ENCODE measurements at places on chromosomes 6 and 20.

GRCh38 chr20:33919653-33920052 lies 74.1 kb upstream of the RALY start:
- no peak overlapping the region for H3K27ac ChIP-seq
- no peaks in the 10 kb centered on the region for H3K4me1 ChIP-seq
- no peaks in the 10 kb centered on the region for H3K27me3 ChIP-seq
- H3K4me3 ChIP-seq: no peak overlapping the region
- no peaks in the 10 kb centered on the region for H3K36me3 ChIP-seq
- DNase-seq: no peak

DNA sequence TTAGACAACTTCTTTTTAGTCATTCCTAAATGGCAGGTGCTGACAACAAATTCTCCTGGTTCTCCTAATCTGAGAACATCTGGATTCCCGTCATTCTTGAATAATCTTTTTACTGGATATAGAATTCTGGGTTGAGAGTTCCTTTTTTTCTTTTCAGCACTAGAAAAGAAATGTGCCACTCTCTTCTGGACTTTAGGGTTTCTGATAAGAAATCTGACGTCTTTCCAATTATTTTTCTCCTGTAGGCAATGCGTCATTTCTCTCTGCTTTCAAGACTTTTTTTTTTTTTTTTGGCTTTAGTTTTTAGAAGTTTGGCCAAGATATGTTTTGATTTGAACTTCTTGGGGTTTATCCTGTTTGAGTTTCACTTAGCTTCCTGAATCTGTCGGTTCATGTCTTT lies 66.1 kb upstream of the RNF24 start:
- no peaks in the 10 kb centered on the region for H3K27me3 ChIP-seq
- DNase-seq: no peak

DNA sequence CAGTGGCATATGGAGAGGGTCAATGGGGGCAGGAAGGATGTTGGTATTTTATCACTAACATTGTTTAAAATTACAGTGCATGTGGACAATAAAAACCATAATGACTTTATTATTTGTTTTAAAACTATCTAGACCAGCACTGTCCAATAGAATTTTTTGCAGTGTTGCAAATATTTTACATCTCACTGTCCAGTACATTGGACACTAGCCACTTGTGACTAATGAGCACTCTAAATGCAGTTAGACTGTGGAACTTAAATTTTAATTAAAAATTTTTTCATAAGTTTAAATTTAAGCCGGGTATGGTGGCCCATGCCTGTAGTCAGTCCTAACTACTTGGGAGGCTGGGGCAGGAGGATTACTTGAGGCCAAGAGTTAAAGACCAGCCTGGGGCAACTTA lies 101.7 kb downstream of the DTD1 start:
- no peak overlapping the region for H3K4me3 ChIP-seq
- no peaks in the 10 kb centered on the region for H3K4me1 ChIP-seq
- no peak overlapping the region for H3K27ac ChIP-seq
- H3K27me3 ChIP-seq: no peaks in the 10 kb centered on the region

GRCh38 chr20:50572938-50573777 lies 63.0 kb downstream of the PTPN1 start:
- no peak for DNase-seq
- H3K4me3 ChIP-seq: no peak overlapping the region
- no peaks in the 10 kb centered on the region for H3K27me3 ChIP-seq

DNA sequence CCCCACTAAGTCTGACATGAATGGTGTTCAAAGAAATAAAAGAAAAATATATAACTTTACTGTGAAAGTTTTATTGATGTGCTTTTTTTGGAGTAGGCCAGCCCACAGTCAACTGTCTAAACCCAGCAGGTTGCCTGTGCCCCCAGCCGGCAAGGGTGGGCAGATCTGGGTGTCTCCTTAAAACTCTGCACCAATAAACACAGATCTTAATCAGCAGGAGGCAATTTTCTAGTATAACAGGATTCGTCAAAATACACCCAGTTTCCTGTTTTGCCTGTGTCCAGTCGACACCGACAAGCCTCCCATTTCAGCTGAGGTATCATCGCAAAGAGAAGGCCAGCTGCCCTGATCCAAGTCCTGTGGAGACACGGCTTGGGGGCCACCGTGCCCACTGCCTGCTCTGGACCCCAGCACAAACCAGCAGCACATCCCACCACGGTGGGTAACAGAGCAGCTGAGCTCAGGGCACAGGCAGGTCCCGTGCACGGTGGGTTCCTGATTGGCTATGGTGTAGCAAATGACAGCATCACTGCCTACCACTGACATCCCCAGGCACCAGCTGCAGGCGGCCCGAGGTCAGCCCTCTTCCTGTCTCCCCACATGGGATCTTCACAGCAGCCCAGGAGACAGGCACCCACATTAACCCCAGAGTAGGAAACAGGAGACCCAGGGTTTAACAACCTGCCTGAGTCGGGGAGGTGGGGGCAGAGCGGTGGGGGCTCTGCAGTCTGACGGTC lies 15.7 kb downstream of the BMP7 start:
- H3K27me3 ChIP-seq: no peaks in the 10 kb centered on the region
- H3K4me3 ChIP-seq: no peak overlapping the region
- no peaks in the 10 kb centered on the region for H3K4me1 ChIP-seq
- DNase-seq: no peak
- no peaks in the 10 kb centered on the region for H3K36me3 ChIP-seq

DNA sequence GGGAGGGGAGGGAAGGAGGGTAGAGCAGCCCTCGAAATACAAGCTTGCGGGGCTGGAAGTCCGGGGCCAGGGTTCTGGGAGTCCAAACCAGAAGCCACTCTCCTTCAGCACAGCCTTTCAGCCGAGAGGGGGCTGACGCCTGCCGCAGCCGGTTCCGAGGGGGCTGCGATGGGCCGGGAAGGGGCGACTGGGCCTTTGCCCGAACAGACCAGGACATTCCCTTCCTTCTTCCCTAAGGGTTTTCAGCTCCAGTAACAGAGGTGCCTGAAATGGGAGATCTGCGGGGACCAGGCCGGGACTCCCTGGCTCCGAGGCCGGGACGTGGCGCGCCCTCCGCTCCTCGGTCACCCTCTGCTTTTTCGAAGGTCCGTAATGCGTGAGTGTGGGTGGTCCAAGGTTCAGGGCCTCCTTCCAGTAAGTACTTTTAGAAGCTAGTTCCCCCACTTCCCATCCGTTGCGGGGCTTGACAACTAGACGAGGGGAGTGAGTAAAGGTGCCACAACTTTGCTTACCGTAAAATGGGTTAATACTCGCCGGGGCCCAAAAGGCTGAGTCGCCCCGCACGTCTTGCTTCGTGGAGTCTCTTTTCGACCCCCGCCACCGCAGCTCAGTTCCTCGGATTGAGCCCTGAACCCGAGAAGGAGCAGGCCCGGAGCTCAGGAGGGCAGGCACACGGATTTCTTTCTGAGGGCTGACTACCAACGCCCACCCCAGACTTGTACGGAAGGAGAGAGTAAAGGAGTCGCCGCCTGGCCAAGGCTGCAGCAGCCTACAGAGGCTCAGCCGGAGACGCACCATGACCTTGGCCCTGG lies 2.9 kb upstream of the OLIG3 start:
- no peak overlapping the region for H3K27ac ChIP-seq
- DNase-seq: no peak
- H3K36me3 ChIP-seq: no peaks in the 10 kb centered on the region
- no peak overlapping the region for H3K4me3 ChIP-seq
- H3K27me3 ChIP-seq: no peaks in the 10 kb centered on the region

GRCh38 chr6:117167520-117168271 lies 97.7 kb upstream of the VGLL2 start:
- H3K27ac ChIP-seq: no peak overlapping the region
- H3K36me3 ChIP-seq: no peaks in the 10 kb centered on the region

- peak overlapping the region; percentile 79 for H3K27ac ChIP-seq
- H3K27me3 ChIP-seq: no peaks in the 10 kb centered on the region
- H3K36me3 ChIP-seq: no peaks in the 10 kb centered on the region
- peak overlapping the region; percentile 64 for H3K4me3 ChIP-seq
- peaks cover 29% of the 10 kb centered on the region for H3K4me1 ChIP-seq
- DNase-seq: peak; percentile 46
These were observed 405 bp downstream of the RALGAPA2 start for GRCh38 chr20:20712004-20712473.

DNA sequence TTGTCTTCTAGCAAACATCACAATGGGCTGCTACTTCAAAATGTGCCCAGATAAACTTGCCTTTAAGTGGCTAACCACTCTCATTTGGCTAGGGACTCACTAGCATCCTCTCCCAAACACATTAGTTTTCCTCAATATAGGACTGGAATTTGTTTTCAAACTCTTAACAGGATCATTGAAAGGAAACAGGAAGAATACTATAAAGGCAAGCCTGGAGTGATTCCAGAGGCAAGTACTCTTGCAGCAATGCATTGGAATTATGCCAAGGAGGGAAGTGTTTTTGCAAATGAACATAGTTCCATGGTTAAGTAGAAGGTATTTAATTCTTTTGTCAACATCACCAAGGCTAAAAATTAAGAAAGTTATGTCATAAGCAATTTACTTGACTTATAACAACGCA lies 12.2 kb downstream of the EPHA7 start:
- no peak for DNase-seq
- no peaks in the 10 kb centered on the region for H3K4me1 ChIP-seq
- peaks cover 3% of the 10 kb centered on the region for H3K27me3 ChIP-seq
- no peak overlapping the region for H3K27ac ChIP-seq
- H3K36me3 ChIP-seq: no peaks in the 10 kb centered on the region

DNA sequence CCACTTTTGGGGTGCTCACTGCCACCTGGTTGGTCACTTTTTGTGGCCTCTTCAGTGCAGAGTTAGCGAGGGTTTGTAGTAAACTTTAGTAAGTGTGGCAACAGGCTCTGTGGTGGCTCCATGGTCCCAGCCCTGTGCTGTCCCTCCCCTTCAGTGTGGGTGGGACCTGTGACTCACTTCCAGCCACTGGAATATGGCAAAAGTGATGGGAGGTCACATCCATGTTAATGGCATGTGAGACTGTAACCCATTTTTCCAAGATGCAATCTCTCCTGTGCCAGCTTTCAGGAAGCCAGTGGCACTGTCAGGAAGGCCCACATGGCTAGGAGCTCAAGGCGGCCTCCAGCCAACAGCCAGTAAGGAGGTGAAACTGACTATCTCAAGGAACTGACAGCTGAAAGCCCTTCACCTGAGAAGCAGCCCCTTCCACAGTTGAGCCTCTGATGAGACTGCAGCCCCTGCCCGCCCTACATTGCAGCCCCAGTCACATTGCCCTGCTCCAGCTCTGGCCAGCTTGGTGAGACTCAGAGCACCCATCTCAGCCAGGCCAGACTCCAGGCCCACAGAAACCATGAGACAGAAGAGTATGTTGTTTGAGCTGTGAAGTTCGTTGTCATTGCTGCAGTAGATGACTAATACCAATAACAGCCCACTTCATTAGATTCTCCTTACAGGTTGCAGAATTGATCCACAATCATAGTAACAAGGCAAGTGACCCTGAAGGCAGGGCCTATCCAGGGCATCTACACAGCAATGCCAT lies 13.1 kb upstream of the CST7 start:
- no peak overlapping the region for H3K4me3 ChIP-seq
- H3K27me3 ChIP-seq: no peaks in the 10 kb centered on the region
- H3K27ac ChIP-seq: no peak overlapping the region
- no peak for DNase-seq
- peaks cover 19% of the 10 kb centered on the region for H3K4me1 ChIP-seq

- no peaks in the 10 kb centered on the region for H3K4me1 ChIP-seq
- peak; percentile 51 for DNase-seq
- H3K36me3 ChIP-seq: no peaks in the 10 kb centered on the region
- no peak overlapping the region for H3K4me3 ChIP-seq
- H3K27me3 ChIP-seq: peaks cover 9% of the 10 kb centered on the region
These were observed 52.1 kb downstream of the BMP2 start for GRCh38 chr20:6819599-6819998.

GRCh38 chr20:59437601-59438031 lies 137.2 kb downstream of the EDN3 start:
- H3K36me3 ChIP-seq: no peaks in the 10 kb centered on the region
- no peak for DNase-seq
- H3K4me3 ChIP-seq: no peak overlapping the region
- no peaks in the 10 kb centered on the region for H3K27me3 ChIP-seq
- no peaks in the 10 kb centered on the region for H3K4me1 ChIP-seq
- no peak overlapping the region for H3K27ac ChIP-seq

DNA sequence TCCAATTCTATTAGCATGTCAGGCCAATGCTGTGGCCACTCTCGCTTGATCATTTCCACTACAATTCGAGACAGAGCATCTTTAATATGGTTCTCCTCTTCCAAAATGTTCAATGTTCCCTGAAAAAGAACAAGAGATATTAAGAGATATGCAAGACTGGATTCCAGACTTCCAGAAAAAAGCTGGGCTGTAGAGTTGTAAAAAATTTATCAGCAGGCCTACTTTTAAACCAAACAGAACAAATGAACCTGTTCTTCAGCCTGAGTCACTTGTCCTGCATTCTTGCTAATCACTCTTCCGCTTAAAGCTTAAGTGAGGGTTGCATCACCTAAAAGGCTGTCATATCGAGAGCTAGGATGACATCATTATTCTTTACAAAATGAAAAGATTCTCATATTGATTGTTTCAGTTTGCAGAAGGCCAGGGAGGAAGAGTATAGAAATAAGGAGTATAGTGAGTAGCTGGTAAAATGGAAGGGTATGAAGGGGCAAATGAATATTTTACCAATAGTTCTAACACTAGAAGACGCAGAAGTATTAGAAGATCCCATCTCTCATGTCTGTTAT lies 4.9 kb downstream of the XPO5 start:
- no peak overlapping the region for H3K4me3 ChIP-seq
- no peak overlapping the region for H3K27ac ChIP-seq
- DNase-seq: no peak
- no peaks in the 10 kb centered on the region for H3K27me3 ChIP-seq
- H3K36me3 ChIP-seq: no peaks in the 10 kb centered on the region

DNA sequence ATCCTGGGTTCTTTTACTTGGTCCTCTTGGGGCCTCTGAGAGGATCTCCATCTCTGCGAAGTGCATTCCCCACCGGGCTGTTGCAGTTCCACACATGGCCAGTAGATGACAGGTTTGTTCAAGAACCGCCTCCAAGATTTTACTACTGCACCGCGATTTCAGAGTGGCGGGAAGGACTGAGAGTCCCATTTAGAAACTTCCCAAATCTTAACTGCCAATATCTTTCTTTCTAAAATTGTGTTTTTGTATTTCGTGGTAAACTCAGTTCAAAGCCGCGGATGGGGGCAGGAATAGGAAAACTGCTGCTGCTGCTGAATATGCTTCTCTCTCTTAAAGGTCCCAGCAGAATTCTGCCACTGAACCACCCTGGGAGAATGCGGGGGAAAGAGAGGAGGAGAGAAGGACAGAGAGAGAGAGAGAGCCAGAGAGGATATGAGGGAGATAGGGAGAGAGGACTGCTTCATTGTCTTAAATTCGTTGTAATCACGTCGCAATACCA lies 8.6 kb upstream of the BTNL2 start:
- no peak overlapping the region for H3K27ac ChIP-seq
- H3K27me3 ChIP-seq: peaks cover 5% of the 10 kb centered on the region
- no peaks in the 10 kb centered on the region for H3K36me3 ChIP-seq
- H3K4me3 ChIP-seq: no peak overlapping the region
- H3K4me1 ChIP-seq: no peaks in the 10 kb centered on the region

Measured in body of pancreas (tissue), 4 donors.